Stimulated activated naive CD4-positive, alpha-beta T cell treated with Interleukin-2 at 50 U/mL for 16 hours (primary cell): ENCODE measurements at places on chromosomes 3 and 15.
A peak's percentile ranks its signal among the peaks of the same experiment; 100 is the strongest.

DNA sequence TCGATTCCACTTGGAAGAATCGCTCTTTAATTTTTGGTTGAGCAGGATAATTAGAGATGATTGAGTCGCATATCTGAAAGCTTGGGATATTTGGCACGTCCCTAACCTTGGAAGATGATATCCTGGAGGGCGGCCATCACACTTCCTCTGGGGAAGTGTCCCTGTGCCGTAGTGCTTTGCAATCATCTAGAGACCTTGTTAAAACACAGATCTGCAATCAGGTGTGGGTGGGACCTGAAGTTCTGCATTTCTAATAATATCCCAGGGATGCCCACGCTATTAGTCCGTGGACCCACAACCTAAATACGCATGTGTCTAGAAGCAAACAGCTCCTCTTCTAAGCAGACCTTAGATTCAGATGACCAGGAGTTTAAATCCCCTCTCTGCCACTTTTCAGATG, 20.5 kb downstream of the MYO1E start:
- no peak for DNase-seq

DNA sequence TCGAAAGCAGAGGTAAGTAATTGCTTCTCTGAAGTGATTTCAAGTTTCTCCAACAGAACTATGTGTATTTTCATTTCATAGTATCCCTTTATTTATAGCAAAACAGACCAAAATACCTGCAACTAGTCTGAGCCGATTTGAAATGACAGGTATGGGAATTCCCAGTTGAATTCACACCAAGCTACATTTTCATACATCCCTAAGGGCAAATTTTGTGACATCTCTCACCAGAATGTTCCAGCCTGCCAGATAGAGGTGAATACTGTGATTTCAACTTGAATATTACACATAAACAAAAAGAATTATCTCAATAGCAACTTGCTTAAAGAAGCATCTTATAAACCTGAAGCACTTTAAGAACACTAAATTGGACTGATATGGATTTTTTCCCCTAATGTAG, 235.7 kb downstream of the SLC9A9 start:
- no peak for DNase-seq

- no peak for DNase-seq
Observed at GRCh38 chr15:71802770-71803169, 7.6 kb upstream of the NR2E3 start.

GRCh38 chr3:69724722-69725435, 14.4 kb upstream of the MITF start:
- DNase-seq = no peak

DNA sequence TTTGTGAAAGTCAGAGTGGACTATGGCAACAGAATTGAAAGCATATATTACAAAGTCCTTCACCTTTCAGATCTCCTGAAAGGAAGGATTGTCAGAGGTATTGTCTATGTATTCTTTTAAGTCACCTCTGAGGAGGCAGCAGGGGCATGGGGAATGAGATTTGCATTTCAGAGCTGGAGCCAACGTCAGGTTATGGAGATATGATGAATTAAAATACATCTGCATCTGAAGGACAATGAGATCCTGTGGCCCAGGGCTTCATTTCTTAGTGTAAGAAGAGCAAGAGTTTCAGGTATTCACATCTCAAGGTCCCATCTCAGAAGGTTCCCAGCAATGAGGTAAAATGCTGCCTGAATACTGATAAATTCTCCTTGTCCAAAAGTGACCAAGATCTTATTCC, 695.8 kb downstream of the TUSC7 start:
- no peak for DNase-seq

GRCh38 chr3:183895774-183896173, 11.1 kb upstream of the PARL start:
- no peak for DNase-seq

- DNase-seq = no peak
Observed at GRCh38 chr3:52842424-52842823, 7.6 kb upstream of the MUSTN1 start.

GRCh38 chr15:91973481-91973880, 120.0 kb downstream of the SLCO3A1 start:
- no peak for DNase-seq

DNA sequence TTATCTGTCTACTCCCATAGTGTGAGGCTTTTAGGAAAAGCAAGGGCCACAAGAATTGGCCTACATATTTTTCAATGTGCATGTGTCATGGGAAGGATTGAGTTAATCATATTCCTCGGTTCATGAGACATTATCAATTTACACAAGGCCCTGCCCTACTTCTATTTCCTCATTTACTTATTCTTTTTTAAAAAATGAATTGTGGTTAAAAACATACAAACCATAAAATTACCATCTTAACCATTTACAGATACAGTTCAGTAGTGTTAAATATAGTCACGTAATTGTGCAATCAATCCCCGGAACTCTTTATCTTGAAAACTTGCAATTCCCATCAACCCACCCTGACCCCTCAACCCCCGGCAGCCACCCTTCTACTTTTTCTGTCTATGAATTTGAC, 284.0 kb upstream of the GADL1 start:
- DNase-seq = no peak

GRCh38 chr3:156290924-156291271, 170.5 kb downstream of the KCNAB1 start:
- DNase-seq = no peak

GRCh38 chr3:94106268-94106667, 43.4 kb downstream of the NSUN3 start:
- DNase-seq = no peak

DNA sequence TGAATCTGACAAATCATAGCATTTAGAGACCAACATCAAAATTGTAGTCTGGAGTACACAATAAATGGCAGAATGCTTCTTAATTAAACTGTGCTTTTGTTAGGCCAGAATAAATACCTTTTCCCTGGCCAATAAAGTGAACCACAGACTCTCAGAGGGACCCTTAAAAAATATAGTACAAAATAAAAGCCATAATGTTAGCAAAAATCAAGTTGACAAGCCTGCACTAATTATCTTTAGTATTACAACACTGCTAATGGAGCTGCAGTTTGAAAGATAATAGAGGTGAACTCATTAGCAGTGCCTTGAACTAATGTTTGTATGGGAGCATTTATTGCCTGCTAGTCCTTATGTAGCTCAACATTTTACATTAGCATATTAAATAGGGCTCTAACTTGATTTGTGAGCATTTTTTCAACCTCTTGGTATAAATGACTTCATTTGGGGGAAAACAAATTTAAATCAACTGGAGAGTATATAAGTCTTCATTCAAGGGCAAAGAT, 801.3 kb downstream of the EPHA3 start:
- DNase-seq = no peak

DNA sequence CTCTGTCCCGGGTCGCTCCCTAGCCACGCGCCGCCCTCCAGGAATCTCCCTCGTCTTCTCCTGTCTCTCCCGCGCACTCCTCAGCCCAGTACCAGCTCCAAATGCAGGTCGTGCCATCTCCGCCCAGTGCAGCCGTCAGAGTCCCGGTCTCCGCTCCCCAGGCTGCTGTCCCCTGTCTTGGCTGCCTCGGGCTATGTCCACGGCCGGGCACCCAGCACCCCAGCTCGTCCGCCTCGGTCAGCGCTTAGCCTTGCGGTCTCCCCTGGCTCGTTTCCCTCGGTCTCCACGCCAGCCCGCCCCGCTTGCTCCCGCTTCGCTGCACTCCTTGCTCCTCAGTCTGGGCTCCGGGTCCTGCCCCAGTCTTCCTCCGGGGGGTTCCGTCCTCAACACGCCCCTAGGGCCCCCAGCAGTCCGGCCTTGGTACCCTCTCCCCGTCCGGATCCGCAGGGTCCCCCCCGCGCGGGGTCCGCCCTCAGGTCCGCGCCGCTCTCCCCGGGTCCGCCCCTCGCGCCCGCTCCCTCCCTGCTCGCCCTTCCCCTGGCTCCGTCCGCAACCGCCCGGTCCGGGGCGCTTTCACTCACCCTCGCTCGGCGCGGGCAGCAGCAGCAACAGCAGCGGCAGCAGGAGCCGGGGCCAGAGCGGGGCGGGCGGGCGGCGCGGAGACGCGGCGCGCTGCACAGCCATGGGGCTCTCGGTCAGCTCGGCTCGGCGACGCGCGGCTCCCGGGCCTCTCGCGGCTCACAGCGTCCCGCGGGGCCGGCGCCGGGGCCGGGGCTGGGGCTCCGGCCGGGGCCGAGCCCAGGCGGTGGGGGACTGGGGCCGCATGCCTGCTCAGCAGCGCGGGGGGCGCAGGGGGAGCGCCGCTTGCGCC, 462 bp downstream of the IGDCC3 start:
- DNase-seq = no peak

DNA sequence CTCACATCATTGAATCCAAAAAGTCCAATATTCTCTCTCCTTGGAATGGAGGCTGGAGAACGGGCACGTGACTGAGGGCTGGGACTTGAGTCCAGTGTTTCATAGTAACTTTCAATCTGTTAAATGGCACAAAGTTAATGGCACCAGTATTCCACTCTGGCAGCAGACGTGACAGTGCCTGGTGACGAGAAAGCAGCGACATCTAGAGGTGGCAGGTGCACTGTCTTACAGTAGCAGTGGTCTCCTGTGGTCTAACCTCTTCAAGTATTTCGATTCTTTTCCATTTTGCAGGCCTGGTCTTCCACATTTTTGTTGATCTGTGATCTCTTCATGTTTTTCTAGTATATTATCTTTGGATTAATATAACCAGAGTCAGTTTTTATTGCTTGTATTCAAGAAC, 107.1 kb downstream of the OXSM start:
- DNase-seq = no peak

DNA sequence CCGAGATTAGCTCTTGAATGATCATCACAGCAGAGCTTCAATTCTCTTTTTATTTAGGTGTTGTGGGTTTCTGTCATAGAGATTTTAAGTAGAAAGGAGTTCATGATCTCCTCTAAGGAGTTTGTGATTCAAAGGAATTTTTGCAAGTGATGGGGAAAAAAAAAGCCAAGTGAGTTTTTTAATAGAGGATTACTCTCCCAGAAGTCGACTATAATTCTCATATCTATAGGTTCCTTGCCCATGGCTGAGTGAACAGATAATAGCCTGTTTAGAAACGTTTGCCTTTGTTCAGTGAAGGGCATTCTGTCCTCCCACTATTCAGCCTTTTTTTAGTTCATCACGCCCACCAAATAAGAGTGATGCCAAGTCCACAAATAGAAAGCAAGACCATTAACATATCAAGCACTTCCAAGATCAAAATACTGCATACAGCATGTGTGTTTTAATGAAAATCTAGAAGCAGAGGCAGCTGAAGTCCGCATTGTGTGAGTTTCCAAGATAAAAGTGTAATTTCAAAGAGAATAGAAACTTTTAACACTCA, 398.4 kb upstream of the CNTN3 start:
- DNase-seq = no peak

DNA sequence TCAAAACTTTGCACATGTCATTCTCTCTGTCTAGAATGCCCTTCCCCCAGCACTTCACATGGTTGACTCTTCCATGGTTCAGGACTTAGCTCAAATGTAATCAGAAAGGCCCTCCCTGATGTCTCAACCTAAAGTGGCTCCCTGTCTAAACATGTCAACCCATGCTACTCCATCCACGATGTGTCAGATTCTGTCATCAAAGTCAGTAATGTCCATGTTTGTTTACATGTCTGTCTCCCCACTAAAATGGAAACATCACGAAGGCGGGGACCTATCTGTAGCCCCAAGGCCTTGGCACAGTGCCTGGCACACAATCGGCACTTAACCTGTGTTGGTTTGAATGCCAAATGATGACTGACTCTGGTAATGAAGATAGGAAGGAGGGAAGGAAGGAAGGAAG, 20.8 kb upstream of the SNTN start:
- no peak for DNase-seq

DNA sequence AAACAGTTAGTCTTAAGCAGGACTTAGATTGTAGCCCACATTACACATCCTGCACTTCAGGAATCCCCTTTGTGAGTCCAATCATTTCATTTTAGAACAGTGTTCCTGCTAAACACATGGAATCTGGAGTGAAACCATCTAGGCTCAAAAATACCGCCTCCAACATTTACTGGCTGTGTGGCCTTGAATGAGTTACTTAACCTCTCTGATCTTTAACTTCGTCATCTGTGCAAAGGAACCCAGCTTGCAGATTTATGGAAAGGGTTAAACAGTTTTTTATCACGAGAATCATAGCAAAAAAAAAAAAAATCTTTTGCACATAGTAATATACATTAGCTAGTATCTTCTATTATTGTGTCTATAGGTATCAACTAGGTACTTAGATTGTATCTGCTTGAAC, 8.0 kb upstream of the LRTM1 start:
- no peak for DNase-seq

GRCh38 chr15:60797444-60798040, 318.6 kb upstream of the ICE2 start:
- DNase-seq = peak; percentile 28

- no peak for DNase-seq
Observed at GRCh38 chr3:126826693-126827092, 122.7 kb downstream of the CHCHD6 start.

DNA sequence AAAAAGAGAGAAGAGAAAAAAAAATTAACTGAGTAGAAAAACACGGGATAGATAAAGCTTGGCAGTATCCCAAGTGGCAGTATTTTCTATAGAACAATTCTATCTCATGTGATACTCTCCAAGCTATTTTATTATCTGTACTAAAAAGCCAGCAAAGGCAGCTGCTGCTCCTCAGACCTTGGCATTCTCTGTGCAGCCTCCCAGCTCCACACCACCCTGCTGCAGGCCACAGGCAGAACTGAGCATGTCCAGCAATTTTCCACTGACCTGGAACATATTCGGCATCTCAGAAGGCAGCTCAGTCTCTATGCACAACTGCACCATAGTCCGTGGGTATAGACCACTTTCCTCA, 1161.4 kb downstream of the IGSF11 start:
- no peak for DNase-seq

GRCh38 chr3:31014317-31015040, 120.0 kb upstream of the GADL1 start:
- DNase-seq = no peak

GRCh38 chr3:52633786-52634185, 51.9 kb downstream of the PBRM1 start:
- DNase-seq = no peak

DNA sequence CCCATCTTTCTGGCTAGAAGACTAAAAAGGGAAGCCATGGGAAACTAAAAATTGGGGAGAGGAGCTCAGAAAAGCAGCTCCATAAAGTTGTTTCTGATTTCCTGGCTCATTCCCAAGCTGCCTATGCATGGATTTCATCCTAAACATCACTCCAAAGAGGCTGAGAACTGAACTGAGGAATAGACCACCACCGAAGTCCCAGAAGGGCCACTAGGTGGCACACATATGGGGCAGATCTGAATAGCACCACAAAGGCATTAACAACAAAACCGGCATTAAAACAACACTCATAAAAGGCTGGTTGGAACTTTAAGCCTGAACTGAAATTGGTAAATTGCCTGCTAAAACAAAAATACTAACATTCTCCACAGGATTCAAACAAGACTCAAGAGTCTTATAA, 106.3 kb downstream of the PLD1 start:
- DNase-seq = no peak
